ENCODE measurements at places on chromosomes 1 and 21. TPM values are rescaled to one million over a fixed set of nuclear protein-coding genes. Genes with fewer than 3 reads are reported as not detected.

DNA sequence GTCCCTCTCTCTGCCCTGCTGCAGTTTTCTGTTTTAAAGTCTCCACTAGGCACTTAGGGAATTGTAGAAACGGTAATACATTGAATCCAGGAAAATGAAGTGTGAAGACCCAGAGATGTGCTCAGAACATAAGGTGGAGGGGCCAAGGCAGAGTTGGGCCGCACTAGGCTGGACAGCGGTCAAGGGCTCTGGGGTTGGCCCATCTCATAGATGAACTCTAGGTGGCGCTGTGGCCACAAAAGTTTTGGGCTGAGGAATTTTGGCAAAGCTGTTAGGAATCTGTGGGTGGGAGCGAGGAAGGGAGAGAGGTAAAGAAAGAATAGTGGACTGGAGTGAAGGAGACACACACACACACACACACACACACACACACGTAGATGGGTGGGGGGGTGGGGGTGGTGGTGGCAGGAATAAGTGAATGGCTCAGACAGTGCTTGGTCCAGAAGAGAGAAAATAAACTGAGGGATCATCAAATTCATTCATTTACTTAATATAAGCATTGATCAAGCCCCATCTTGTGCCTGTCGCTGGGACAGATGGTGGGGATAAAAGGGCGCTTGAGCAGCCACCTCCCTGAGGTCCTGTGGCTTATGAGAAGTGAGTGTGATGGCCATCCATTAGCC, 258.5 kb downstream of the TRABD2B start:
- peak; percentile 91 for DNase-seq

- DNase-seq = peak; percentile 1
These were observed 20.6 kb downstream of the COL6A2 start for GRCh38 chr21:46118316-46119143.

DNA sequence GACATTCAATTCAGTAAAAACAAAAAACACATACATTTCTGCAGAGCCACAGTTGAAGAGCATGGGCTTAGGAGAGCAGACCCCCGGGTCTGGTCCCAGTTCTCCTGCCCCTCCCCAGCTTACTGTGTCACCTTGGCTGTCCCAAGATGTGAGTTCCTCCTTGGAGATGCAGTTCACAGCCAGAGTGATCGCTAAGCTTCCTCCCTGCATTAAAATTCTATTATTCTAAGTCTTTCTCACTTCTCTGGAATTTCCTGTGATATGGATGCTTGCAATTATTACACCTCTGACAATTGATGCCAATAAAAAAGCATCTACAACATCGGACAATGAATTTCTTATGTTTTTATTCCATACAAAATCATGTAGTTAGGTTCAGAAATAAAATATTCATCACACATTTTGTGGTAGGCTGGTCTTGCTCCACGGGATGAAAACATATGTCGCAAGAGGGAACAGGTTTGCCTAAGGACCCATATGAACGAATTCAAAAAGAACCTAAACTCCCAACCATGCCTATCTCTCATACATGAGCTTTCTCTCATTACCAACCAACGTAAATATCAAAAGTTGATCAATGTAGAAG, 328.5 kb upstream of the RUNX1 start:
- no peak for DNase-seq

- DNase-seq = peak; percentile 63
These were observed 28.5 kb upstream of the SLC6A9 start for GRCh38 chr1:44059664-44060355.

- peak; percentile 15 for DNase-seq
These were observed 9.0 kb downstream of the MYOM3 start for GRCh38 chr1:24102961-24103360.

- DNase-seq = no peak
These were observed 75.7 kb downstream of the SPSB1 start for GRCh38 chr1:9368356-9368755.

GRCh38 chr1:219432191-219432606, 180.7 kb downstream of the ZC3H11B start:
- DNase-seq = no peak

The ZBTB21 gene
- 25.7 TPM for total RNA-seq

The MROH7 gene
- not detected for total RNA-seq

The CNN3 gene
- total RNA-seq = 380 TPM

The CFAP107 gene
- total RNA-seq = not detected

The TM2D1 gene
- 55.7 TPM for total RNA-seq

The OR13G1 gene
- total RNA-seq = not detected

Measured in SJCRH30 (cell line).